ENCODE measurements at places on chromosomes 1 and 21.

- DNase-seq, result no peak
Observed at GRCh38 chr21:44521928-44522752, 17.9 kb downstream of the KRTAP10-1 start.

DNA sequence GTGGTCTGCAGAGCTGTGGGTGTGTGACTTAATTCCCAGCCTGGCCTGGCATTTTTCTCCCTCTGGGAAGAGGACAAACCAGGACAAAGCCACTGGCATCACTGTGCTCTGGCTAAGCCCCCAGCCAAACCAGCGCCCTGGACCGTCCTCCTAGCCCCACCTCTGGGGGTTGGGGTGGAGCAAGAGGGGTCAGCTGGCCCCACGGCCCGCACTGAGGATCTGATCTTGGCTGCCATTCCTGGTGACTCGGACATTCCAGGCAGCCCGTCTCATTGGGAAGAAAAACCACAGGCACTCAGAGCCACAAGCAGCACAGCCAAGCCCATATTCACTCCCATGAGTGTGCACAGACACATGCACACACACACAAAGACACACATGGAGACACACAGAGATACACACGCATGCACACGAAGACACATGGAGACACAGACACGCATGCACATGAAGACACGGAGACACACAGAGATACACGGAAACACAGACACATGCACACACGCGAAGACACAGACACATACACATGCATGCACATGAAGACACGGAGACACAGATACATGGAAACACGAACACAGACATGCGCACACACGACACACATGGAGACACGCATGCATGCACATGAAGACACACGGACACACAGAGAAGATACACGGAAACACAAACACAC, 2.3 kb upstream of the MXRA8 start:
- DNase-seq, result no peak

DNA sequence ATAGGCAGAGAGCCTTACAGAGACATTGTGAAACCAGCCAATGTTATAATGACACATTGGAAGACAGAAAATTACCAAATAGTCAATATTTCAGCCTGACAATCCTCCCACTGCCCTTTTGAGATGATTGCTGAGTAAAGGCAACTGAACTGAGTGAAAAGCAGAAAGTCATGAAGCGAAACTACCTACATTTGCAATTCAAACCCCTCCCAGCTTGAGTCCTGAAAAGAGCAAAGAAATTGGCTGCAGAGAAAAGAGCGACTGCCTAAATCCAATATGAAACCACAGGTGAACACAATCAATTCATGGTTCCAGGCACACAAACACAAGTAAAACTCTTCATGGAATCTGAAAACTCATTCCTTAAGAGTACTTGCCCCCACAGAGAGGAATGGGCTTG, 143.4 kb upstream of the CHRM3 start:
- DNase-seq, result no peak

DNA sequence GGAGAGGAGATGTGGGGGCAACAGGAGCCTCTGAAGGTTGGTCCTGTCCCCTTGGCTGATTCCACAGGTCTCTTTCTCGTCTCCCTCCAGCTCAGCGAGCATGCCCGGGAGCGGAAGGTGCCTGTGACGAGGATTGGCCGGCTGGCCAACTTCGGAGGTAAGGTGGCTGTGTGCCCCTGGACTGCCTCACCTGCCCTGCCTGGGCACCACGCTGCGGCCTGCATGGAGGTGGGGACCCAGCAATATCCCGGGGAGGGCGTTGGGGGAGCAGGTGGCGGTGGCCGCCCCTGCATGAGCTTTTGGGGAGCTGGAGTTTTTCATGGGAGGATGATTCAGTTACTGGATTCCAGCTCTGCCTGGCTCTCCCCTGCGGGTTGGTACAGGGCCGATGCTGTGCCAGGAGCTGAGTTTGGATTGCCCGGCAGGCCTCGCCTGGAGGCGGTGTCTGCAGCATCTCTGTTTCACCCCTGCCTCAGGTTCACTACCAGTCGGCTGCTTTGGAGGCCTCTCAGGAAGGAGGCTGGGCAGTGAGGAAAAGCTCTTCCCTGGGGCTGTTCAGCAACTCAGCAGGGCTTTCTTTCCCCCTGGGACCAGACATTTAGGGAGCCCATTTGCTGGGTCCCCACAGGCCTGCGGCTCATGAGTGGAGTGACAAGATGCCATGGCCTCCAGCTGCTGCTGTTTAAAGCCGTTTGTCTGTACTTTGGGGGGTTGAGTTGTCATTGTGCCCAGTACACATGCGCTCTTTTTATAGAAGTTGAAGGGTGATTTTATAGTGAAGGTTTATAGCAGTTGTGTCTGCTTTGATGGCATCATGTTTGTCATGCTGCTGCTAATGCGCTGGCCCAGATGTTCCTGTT, 25.7 kb downstream of the COQ8A start:
- no peak for DNase-seq

DNA sequence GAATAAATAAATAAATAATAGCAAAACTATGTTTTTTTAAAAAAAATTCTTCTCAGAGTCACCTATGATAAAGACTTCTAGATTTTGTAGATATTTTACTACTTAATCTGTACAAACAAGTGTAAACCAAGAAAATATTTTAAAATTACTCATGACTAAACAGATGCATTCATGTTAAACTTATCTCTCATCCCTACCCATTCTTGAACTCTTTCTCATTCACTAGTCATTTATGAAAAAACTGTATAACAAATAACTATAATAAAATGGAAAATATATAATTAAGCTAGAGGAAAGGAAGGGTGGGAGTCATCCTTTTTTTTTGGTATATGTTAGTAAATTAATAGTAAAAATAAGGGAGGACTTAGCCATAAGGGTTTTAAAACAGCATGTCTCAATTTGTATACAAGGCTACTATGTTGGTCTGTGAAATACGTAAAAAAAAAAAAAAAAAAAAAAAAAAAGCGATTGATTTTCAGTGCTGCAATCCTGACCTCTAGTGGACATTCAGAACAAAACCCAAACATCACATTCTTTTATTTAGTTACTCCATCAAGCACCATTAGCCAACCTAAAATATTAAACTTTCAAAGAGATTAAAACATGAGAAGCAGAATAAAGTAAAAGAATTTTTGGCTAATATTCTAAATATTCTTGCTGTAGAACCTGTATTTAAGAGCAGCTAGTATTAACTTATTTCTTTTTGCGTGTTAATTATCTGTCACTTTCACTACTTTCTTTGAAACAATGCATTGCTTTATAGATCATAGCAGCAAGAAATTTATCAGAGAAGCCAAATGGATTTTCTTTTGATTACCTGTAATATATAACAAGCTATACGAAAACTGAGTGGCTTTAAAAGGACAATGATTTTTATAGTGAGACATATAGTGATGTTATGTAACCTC, 255.8 kb upstream of the CACYBP start:
- DNase-seq, result no peak

DNA sequence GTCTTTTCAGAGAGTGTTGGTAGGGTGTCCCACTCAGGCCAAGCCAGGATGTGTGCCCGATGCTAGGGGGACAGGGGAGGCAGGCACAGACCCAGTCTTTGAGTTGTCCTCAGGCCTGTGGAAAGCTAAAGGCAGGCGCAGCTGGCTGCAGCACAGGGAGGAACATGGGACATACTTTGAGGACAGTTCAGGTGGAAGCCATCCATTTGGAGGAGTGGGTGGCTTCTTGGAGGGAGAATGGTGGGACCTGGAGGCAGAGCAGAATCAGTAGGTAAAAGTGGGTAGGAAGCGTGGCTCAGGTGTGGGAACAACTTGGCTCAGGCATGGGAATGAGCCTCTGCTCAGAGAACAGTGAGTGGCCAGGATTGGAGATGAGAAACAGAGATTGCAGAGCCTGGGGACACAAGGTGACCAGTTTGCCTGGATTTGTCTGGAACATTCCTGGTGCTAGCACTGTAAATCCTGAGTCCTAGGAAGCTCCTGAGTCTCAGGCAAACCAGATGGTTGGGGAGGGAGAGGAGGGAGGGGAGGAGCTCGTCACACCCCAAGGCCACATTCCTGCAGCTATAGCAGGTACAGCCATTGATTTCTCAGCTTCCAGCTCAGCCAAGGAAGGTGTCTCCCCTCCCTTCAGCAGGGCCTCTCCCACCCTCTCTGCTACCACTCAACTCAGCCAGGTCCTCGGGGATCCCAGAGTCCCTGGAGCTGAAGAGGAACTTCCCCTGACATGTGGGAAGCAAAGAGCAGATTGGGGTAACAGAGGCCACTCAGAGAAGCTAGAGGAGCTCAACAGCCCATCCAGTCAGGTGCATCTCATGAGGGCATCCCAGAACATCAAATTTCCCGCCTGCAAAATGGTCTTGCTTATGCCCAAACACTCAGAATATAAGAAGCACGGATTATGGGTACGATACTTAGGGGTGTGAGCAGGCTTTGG, 65.2 kb upstream of the TINAGL1 start:
- no peak for DNase-seq

DNA sequence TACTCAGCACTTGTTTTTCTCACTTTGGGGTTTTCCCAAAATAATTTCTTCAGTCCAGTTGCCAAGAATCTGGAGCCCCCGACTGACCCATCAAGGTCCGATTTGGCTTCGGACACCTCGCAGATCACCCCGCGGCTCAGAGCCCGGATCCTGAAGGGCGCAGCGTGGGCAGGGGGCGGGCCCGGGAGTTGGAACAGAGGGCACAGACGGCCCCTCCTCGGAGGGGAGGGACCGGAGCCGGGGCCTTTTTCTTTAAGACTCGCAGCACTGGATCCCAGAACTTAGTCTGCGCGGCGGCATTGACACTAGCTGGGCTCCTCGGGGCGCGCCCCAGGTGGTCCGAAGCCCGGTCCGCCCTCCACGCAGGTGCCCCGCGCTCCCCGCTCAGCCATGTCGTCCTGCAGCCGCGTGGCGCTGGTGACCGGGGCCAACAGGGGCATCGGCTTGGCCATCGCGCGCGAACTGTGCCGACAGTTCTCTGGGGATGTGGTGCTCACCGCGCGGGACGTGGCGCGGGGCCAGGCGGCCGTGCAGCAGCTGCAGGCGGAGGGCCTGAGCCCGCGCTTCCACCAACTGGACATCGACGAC, at the start of gene CBR3:
Gene CBR3, plus strand, starts transcription at position 277 of the 588 bp plus-strand sequence. Its CDS starts 114 bp downstream, at position 391.
- no peak for DNase-seq

DNA sequence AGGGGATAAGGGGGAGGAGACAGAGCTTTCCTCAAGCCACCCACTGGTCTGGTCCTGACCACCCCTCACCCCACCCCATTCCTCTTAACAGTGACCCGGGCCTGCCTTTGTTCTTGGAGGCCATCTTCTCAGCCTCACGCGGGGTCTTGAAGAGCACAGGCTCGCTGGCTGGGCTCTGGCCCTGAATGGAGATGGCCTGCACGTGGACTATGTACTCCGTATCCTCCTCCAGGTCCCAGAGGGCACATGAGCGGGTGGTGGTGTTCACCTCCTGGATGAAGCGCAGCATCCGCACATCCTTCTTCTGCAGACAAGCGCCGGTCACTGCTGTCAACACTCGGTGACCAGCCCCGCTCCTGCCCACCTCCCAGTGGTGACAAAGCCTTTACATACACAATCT, 2.6 kb downstream of the FNDC5 start:
- DNase-seq, result no peak

DNA sequence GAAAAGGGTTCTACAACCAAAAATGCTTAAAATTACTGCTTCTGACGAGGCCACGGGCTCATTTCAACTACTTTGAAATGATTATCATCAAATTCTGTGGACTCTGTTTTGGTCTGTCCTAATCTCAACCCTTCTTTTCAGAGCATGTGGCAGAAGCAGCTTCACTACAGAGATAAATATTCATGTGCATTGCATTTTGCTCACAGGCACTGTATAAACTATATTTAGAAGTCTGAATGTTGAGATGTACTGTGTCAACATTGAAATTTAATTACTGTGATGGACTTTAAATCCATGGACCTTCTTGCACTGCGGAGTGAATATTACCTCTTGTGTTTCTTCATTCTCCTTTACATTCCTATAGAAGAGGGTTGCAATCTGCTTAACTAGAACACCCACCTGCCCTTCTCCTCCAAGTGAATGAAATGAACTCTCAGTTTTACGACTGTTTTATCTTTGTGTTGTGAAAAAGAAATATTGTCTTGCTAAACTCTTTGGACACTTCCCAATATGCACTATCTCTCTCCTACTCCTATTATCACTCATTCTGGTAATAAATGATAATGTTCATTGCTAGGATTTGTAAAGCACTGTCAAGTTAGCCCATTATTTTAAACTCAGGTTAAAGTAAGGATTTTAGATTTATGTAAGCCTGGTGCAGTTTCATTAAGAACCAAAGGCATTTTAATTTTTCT, 281.2 kb upstream of the ST6GALNAC5 start:
- no peak for DNase-seq

- no peak for DNase-seq
Observed at GRCh38 chr1:93649231-93649630, 32.4 kb downstream of the BCAR3 start.

DNA sequence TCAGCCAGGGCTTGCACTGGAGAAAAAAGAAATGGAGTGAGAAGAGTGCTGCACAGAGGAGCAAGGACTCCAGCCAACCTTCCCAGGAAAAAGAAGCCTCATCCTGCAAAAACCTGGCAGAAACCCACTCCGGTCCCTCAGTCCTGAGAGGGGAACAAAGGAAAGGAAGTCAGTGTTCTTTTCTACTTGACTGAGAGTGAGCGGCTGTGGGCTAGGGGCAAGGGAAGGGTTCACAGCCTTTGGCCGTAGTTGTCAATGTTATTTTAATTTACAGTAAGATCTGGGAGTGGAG, 8.9 kb upstream of the GOLT1A start:
- no peak for DNase-seq
